Stimulated activated CD8-positive, alpha-beta memory T cell treated with anti-CD3 and anti-CD28 coated beads, Interleukin-15, amount 100 ng/mL, for 4 hours (primary cell): ENCODE measurements at places on chromosomes 5 and 9.

- DNase-seq, result no peak
Observed at GRCh38 chr5:58327289-58327688, 132.6 kb downstream of the PLK2 start.

GRCh38 chr9:20621471-20622329 is 599 bp downstream of the MLLT3 start:
- DNase-seq, result peak; percentile 55

DNA sequence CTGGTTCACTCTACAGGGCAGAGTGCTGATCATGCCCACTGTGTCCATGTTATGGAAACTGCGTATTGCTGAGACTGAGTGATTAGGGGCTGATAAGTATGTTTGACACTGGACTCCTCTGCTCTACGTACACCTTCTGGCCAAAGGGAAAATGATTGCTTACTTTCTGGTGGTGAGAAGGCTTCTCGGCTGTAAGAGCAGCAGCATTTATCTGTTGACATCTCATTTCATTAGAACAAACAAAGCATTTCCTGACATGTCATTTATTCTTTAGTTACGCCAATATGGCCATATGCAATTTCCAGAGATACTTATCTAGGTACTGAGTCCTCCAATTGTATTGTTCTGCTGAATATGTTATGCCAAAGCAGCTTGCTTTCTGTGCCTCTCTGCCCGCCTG is 5.6 kb downstream of the FAXDC2 start:
- DNase-seq, result no peak

GRCh38 chr5:8865686-8866374 is 680.0 kb downstream of the SEMA5A start:
- DNase-seq, result no peak

DNA sequence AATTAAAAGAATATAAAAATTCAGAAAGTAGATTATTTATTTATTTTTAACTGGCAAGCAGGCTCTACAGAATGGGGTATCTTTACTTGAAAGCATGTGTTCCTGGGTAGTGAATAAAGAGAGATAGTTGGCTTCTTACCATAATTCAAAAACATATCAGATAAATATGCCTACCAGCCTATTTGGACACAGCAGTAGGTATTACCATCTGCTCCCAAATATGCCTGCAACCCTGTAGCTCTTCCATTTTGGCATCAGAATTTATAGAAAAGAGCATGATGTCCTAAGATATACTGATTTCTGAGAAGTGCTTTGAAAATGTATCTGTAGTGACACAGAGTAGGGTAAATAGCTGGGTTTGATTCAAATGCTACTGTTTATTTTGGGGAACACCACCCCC is 1300.5 kb upstream of the DMAC1 start:
- no peak for DNase-seq

DNA sequence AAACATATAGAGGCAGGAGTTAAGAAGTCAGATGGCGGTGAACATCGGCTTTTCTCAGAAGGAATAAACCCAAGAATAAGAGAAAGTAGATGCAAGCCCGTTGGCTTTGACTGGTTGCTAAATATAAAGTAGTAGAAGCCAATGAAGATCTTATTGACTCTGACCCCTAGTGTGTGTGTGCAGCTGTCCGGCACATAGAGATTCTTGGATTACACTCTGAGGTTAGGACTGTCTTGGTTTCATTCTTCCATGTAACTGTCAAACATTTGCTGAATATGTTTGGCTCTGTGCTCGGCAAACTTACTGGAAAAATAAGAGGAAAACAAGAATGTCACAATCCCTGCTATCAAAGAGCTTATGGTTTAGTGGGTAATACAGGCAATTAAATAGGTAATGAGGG is 54.9 kb downstream of the ASTN2 start:
- DNase-seq, result no peak

DNA sequence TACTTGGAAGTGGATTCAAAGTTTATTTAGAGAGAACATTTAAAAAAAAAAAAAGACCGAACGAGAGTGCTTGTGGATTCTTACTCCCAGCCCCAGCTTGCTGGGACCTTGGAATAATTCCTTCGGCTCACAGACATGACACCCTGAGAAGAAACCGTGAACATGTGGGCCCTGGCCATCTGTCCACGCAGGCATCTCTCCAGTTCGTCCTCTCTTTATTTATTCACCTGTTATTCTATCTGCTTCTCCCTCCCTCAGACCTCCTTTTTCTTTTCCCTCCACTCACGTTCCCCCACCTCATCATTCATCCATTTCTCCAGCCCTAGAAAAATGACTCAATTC is 93.7 kb upstream of the PHYKPL start:
- no peak for DNase-seq

- DNase-seq, result no peak
Observed at GRCh38 chr5:10232386-10232785, 17.3 kb downstream of the ATPSCKMT start.

- DNase-seq, result no peak
Observed at GRCh38 chr9:35689542-35690293, at the start of gene TPM2. Gene TPM2, minus strand, starts transcription at chr9:35689925. Its CDS starts 108 bp downstream, at chr9:35689817.

- no peak for DNase-seq
Observed at GRCh38 chr5:168174376-168174775, 117.1 kb upstream of the WWC1 start.

DNA sequence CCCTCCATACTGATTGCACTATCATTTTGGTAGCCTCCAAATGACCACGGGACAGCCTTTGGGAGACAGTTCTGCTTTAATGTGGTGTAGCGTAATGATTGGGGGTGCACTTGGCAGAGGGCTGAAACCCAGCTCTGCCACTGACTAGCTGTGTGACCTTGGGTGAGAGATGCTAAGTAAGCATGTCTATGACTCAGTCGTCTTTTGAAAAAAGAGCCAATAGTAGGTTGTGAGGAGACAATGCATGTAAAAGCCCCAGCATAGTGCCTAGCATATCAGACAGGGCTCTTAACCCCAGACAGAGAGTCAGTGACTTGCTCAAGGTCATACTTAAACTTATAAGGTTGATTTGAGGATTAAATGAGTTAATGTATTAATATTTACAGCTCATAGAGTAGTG is 18.0 kb upstream of the CXCL14 start:
- no peak for DNase-seq

GRCh38 chr5:132190161-132190817 is 37.4 kb downstream of the P4HA2 start:
- no peak for DNase-seq

GRCh38 chr5:14415698-14416074 is 165.9 kb upstream of the OTULINL start:
- no peak for DNase-seq

GRCh38 chr5:92907938-92908606 is 672.9 kb downstream of the NR2F1-AS1 start:
- DNase-seq, result no peak

GRCh38 chr9:91625331-91625730 is 201.7 kb upstream of the NFIL3 start:
- DNase-seq, result no peak

- DNase-seq, result no peak
Observed at GRCh38 chr5:96024683-96025475, 63.2 kb upstream of the ELL2 start.

GRCh38 chr5:142874540-142874939 is 104.4 kb downstream of the ARHGAP26 start:
- no peak for DNase-seq

- no peak for DNase-seq
Observed at GRCh38 chr9:90795084-90795483, 6.5 kb upstream of the SYK start.

DNA sequence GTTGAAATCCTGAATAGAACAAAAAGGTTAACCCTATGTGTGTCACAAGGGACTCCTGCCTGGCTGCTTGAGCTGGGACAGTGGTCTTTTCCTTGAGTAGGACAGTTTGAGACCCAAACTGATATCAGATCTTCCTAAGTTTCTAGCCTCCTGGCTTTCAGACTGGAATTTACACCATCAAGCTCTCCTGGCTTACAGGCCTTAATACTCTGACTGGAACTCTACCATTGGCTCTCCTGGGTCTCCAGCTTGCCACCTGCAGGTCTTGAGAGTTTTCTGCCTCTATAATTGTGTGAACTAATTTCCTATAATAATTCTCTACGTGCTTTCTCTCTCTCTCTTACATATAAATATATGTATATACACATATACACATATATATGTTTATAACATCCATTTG is 112.5 kb downstream of the PRR16 start:
- DNase-seq, result no peak

GRCh38 chr5:54535149-54535844 is 17.7 kb downstream of the SNX18 start:
- no peak for DNase-seq

DNA sequence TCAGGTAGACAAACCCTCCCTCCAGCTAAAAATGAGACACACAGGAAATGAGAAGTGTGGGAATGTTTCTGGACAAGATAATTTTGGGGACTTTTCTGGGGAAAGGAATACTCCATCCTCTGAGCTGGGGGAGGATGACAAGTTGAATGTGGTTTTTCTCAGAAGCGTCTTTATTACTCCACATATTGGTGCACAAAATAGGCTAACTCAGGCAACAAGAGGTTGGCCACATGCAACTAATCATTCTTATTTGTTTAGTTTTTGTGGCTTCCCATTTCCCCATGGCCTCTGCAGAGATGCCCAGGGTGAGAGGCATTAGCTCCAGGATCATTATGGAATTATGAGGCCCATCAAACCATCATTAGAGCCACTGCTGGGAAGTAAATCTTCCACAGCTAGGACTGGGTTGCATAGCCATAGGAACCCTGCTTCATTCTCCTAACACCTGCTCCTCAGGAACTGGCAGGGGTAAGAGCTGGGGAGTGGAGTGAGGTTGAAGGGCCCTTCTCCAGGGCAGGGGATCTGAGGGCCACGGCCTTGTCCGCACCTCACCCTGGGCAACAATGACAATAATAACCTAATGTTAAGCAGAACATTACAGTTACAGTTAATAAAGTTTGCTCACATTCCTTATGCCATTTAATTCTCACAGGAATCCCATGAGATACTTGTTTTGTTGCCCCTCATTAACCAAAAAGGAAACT is 9.3 kb upstream of the SIL1 start:
- DNase-seq, result no peak

DNA sequence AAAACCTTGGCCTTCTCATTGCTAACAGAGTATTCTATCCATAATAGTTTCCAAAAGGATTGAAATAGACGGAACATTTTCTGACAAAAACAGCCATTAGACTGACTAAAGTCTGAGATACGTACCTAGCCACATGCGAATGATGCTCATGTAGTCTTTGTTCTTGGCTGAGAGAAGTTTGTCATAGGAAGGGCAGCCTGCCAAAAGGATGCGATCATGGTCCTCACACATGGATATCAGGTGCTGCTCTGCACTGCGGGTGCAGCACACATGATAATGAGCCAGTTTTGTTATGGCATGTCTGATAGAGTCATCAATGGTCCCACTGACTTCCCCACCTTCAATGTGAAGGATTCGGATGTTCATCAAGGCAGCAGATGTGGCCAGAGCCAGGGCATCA is 12.3 kb downstream of the GNE start:
- DNase-seq, result no peak

DNA sequence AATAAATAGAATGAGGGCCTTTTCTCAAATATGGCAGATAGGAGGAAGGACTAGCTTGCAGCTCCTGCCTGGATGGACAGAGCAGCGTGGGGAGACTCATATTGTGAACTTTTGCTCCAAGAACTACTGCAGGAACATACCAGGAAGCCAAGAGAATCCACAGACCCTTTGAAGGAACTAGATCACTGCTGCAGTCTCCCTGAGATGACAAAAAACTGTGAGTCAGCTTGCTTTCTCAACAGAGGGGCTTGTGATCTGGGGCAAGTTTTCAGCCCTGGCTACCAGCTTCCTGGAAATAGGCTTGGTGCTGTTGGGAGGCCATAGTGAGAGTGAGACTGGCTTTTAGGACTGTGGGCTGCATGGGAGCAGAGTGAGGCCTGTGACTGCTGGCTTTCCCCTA is 170.6 kb upstream of the TRIM32 start:
- no peak for DNase-seq

DNA sequence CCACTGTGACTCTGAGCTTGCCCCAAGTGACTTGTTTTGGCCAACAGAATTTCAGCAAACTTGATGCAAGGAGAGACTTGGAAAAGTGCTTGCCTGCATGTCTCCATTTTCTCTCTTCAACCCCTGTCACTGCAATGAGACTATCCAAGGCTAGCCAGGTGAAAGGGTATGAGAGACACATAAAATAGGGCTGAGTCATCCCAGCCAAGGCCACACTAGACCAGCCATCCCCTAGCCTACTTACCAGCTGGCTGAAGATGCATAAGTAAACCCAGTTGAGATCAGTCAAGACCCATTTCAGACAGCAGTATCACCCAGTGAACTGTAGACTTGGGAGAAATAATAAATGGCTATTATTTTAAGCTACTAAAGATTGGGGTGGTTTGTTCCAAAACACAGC is 52.9 kb upstream of the VLDLR start:
- no peak for DNase-seq

DNA sequence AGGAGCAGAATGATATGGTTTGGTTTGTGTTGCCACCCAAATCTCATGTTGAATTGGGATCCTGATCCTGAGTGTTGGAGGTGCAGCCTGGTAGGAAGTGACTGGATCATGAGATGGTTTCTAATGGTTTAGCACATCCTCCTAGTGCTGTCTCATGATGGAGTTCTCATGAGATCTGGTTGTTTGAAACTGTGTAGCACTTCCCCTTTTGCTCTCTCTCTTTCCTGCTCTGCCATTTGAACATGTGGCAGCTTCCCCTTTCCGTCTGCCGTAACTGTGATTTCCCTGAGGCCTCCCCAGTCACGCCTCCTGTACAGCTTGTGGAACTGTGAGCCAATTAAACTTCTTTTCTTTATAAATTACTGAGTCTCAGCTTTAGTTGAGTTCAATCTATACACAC is 756.8 kb upstream of the CDH6 start:
- DNase-seq, result no peak

DNA sequence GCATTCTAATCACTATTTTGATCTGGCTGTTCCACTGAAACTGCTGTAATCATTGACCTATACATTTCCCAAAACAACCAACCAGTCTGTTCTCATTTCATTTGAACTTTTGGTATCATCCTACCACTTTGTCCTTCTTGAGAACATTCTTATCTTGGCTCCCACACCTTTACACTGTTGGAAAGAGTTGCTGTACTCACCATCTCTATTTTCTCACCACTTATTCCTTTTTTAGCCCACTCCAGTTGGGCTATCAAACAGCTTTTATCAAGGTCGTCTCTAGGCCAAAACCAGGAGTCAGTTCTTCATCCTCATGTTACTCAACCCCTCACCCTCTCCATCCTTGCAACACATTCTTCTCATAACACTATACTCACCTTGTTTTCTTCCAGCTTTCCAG is 170.1 kb downstream of the KDM4C start:
- no peak for DNase-seq

GRCh38 chr9:130894546-130894945 is 2.1 kb downstream of the QRFP start:
- DNase-seq, result no peak

GRCh38 chr9:122402403-122402871 is 31.6 kb downstream of the PTGS1 start:
- no peak for DNase-seq
